ENCODE measurements at places on chromosomes 11 and 22.

- no peak for DNase-seq
These were observed 929.9 kb downstream of the NTM start for GRCh38 chr11:132300283-132300682.

DNA sequence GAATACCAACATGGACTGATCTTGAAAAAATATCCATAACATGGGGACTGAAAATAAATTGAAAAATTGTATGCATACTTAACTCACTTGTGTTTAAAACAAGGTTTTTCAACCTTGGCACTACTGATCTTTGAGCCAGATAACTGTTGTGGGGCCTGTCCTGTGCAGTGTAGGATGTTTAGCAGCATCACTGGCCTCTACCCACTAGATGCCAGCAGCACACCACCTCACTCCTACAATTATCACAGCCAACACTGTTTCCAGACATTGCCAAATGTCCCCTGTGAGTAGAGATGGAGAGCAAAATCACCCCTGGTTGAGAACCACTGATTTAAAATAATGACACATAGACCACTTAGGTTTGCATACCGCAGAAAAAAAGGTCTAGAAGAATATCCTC is 45.0 kb upstream of the SLC1A2 start:
- DNase-seq, result no peak

DNA sequence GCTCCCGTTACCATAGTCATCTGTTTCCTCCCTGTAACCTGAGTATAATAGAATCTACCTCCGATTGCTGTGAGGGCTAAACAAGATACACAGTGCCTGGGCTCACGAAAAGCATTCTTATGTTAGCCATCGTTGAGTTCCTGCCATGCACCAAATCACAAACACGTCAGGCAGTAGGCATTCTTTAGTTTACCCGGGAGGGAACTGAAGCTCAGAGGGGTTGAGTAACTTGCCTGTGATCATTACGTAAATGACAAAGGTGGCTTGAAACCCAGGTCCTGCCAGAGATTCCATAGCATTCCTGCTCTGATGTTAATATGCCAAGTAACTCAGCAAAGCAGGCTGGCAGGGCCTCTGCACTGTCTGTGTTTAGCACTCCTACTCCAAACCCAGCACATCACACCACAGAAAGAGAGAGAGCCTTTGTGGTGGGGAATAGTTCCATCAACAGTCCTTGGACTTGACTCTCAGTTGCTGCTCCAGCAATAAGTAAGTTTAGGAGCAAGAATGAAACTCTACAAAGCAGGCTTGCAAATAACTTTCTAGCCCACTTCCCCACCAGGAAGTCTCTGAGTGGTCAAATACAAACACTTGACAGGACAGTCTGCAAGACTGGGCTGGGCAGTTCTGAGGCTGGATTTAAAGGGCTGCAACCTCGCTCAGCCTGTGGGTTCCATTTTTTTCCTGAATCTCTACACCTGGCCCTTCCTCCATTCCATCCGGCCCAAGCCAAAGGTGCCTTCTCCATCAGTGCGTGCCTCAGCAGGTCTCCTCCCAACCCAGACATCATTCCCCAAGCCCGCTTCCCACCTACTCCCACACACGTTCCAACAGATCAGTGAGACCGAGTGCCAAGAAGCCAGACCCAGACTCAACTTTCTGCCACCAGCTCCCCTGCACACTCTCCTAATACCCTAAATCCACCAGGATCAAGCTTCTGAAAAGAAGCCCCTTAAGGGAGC is 1.1 kb downstream of the SCN2B start:
- peak; percentile 37 for DNase-seq

DNA sequence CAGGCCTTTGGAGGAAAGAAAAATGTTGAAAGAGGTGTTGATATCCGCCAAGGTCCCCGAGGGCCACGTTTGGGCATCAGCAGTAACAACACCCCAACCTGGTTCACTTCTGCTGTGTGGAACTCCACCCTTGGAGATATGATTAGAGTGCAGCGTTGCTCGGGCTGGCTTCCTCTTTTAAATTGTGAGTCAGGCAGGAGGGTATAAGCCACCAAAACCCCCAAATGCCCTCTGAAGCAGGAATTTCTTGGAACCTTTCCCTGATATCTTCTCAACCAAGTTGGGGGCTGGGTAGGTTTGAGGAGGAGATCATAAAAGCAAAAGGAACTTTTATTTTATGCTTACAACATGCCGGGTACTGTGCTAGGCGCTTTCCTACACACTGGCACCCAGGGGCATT is 6.4 kb upstream of the C11orf96 start:
- peak; percentile 64 for DNase-seq

DNA sequence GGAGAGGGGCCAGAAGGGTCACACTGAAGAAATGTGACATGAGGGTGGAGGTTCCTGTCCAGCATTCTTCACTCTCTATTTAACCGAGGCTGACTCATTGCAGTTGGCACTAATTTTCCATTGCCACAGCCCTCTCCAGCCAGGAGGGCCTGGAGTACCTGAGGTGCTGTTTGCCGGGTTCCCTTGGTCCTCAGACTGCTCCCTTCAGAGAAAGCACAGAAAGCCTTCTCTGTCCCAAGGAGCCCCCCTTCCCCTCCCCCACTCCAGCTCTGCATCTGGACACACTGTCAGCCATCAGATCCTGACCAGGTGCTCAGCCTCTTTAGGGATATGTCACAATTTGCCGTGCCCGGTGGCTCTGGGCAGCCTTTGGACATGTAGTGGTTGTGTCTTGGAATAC is 3.2 kb upstream of the C11orf91 start:
- no peak for DNase-seq

DNA sequence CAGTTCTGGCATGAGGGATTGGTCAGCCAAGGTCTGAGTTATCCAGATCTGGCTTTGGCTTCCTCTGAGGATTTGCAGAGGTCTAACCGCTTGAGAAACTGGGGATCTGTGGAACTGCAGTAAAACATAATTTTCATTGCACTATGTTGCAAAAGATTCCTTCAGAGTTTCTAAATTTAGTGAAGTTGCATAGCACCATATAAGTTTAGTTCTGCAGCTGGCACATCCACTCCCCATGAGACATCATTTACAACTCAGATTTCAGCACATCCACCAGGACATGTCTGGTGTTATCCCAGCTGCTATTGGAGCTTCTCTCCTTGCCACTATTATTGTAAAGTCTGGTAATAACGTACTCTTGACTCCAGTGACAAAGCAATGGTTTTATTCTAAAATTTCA is 181.5 kb downstream of the CWF19L2 start:
- DNase-seq, result no peak

GRCh38 chr22:50737728-50738648 is at the start of gene ACR:
ACR (plus strand) TSS chr22:50738204; CDS start chr22:50738236, 32 bp downstream.
- DNase-seq, result no peak
